Activated CD4-positive, alpha-beta T cell treated with anti-CD3 and anti-CD28 coated beads, Interleukin-2, Interleukin-6, amounts not matched to agents 100 ng/mL and 50 ng/mL, durations not matched to agents 16 hours and 8 hours (primary cell): ENCODE measurements at places on chromosomes 5 and 9.

GRCh38 chr9:123997665-123998277 is 13.8 kb upstream of the LHX2 start:
- DNase-seq: peak; percentile 41

GRCh38 chr5:122404018-122404417 is 92.0 kb downstream of the SNCAIP start:
- DNase-seq: no peak

- DNase-seq: no peak
Measured at GRCh38 chr5:127176769-127177168, 103.5 kb upstream of the C5orf63 start.

GRCh38 chr5:33023649-33024048 is 312.5 kb downstream of the NPR3 start:
- DNase-seq: no peak

- DNase-seq: no peak
Measured at GRCh38 chr5:31271567-31271966, 78.1 kb downstream of the CDH6 start.
